ENCODE measurements at places on chromosomes 7 and 10.

- DNase-seq = no peak
Observed at GRCh38 chr10:116170815-116171250, 102.2 kb downstream of the GFRA1 start.

DNA sequence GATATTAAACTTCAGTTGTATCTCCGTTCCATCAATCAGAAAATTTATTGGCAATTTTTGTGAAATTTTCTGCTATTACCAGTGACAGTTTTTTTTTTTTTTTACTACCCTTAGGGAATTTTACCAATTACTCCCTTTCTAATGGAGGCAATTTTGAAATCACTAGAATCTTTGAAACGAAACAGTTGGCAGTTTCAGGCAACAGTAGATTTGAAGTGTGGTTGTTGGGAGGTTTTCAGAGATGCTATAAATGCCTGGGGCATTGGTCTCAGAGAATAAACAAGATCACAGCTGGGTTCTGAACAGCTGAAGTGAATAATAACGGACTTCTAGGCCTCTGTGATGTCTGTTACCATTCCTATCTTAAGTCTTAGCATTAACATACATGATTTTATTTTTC lies 535.9 kb upstream of the POT1 start:
- DNase-seq = no peak

DNA sequence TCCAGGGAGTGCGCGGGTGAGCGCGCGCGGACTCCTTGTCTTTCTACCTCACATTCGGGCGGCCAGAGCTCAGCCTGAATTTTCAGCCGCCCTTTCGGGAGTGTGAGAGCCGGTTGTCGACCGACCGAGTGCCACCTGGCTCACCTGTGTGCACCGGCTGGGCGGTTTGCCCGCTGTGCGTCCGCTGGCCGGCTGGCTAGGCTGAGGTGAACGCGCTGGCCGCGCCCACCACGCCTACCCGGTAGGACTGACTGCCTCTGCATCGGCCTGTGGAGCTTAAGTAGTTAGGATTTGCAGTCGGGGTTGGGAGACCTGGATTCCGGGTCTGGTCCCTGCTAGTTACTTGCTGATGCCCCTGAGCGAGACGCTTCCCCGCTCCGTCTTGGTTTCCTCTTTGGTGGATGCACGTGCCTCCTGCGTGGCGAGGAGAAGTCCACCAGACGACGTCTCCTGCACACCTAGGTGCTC lies 553 bp downstream of the TSPAN15 start:
- DNase-seq = no peak

DNA sequence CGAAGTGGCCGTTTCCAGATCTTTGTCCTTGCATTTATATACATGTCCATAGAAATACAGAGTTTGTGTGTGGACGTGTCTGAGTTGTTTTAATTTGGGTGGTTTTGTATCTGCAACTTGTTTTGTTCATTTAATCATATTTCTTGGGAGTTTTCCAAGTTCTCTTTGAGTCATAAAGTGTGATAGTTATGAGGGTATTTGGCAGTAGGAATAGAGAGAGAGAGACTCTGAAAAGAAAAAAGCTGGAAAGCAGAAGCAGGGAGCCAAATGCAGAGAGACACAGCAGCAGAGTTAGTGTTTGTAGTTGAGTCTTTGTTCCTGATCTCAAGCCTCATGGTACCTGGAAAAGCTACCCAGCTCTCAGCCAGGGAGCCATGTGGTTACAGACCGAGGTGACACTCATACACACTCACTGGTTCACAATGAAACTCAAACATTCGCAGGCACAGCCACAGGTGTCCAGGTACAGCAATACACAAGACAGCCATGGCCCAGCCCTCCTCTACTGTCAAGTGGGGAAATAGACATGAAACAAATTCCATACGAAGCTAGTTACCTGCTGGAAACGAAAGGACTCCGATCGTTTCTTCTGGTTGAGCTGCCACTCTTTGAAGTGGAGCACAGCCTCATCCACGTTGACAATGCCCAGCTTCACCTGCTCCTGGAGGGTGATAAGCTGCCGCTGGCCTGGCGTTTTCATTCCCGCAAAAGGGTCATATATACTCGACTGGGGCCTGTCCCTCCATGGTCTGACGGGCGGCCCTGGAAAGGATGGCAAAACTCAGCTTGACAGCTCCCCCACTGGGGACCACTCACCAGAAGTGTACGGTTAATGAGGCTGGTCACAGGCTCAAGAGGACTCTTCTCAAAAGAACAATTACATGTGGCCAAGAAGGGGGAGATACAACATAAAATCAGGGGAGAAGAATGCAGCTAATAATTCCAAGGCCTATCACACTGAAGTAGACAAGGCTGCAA lies 33.3 kb upstream of the TM9SF3 start:
- DNase-seq = no peak

- no peak for DNase-seq
Observed at GRCh38 chr10:21531164-21531563, 2.9 kb upstream of the MLLT10 start.

- no peak for DNase-seq
Observed at GRCh38 chr10:49518982-49519578, 19.8 kb downstream of the ERCC6 start.
